NCI-H146 (cell line): ENCODE measurements at places on chromosomes 3 and 15.

- no peak for DNase-seq
Observed at GRCh38 chr3:129602730-129603560, 3.5 kb downstream of the PLXND1 start.

DNA sequence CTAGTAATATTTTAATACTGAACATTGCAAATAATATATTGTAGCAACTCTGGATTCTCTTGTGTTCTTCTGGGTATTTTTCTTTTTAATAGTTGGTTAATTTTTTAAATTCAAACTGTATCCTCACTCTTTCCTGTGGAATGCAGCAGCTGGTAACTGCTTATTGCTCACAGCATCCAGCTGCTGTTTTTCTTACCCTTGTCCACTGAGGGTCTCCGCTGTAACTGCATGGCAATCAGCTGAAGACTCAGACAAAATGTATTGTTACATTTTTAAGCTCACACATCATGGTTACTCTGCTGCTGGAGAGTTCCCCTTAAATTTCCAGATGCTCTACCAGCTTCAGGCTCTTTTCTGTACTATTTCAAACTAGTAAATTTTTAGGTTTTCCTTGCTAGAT, 227.6 kb downstream of the MBNL1 start:
- no peak for DNase-seq

DNA sequence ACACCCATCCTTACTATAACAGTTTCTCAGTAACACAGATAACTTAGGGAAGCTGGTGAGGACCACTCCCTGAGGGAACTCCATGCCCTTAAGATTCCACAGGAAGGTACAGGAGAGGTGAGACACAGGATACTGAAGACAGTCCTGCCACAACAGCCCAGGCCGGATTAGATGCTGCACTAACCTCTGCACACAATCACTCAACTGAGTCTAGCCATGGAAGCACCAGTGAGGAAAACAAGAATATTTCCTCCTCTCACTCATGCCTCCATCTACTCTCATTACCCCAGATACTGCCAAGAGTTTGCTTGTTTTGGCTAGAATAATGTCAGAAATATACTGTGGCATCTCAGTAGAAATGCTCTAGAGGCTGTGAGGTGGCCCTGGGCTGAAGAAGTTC, 3.7 kb downstream of the ANO10 start:
- DNase-seq, result no peak

DNA sequence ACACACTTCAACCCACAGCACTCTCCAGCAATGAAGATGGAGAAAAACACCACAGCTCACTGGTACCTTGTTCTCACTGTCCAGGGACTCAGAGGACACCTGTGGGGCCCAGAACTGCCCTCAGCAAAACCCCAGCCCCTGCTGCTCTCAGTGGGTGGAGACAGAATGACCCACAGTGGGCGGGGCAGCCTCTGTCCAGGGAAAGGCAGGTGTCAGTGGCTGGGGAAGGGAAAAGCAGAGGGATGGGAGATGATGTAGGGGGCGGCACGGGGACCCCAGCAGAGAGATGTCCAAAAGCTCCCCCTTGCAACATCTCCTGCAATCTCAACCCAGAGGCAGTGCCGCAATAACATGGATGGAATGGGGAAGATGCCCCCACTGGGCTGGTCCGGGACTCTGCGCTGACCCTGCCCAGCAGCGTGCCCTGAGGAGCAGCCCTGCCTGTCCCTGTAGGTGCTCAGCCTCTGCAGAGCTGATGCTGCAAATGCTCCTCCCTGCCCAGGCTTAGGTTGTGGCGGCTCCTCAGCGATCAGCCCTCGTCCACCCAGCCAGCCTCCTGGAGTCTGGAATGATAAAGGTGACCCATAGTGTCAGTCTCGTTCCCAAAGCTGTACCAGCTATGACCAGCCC, 193.9 kb downstream of the XXYLT1 start:
- no peak for DNase-seq

GRCh38 chr15:61794881-61795280, 265.4 kb downstream of the VPS13C start:
- no peak for DNase-seq

DNA sequence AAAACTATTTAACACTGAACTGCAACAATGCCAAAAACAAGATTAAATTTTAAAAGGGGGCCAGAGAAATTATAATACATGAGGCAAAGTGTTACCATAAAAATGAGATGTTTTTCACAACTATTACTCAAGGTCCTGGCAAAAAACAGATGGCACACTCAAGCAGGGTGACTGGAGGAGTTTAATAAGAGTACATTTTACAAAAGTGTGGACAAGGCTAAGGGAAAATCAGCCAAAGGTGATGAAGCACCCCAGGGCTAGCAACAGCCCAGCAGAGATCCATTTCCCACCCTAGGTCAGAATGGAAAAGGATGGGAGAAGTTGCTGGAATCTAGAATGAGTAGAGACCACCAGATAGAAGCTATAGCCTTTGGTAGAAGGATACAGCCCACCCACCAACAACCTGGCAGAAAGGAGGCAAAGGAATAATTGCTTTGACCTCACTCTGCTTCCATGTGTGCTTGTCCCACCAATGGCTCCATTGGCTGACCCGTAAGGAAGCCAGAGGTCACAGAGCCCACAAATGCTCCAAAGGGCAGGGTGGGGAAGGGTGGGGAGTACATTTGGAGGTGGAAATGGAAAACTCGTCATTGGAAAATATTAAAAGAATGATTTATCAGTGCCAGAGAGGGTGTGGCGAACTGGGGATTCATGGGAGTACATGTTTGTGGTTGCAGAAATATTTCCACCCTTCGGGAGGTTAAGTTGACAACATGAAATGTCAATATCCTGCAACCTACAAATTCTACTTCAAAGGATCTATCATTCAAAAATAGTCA, 161.0 kb upstream of the UBE2E2 start:
- DNase-seq, result no peak

- DNase-seq, result no peak
Observed at GRCh38 chr3:187223799-187224198, 26.5 kb downstream of the RTP1 start.

DNA sequence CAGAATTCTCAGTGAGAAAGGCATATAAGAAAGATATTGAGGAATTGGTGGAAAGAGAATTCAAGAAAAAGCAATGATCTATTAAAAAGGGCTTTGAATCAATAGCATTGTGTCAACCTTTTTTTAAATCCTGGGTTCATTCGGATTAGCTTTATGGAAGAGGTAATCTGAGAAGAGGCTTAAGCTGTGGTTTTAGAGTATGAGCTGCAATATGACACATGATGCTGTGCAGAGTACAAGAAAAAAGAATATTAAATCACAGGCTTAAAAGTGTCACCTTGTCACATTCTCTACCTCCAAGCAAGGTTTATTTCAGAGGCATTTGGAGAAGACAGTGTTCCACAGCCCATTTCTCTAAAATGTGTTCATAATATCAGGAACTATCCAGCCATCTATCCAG, 128.9 kb downstream of the RTP4 start:
- no peak for DNase-seq

DNA sequence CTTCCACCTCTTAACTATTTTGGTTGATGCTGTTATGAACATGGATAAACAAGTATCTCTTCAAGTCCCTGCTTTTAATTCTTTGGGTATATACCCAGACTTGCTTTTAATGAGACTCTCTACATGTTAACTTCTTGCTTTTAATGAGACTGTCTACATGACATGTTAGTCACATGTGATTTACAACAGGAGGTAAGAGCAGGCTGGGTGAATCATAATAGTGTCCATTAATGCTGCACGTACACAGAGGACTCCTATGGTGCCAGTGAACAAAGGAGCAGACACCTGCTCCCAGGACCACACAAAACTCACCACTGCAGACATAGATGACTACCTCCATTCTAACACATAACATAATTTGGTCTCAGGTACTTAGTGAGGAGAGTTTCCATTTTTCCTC, 273.4 kb upstream of the NSMCE3 start:
- no peak for DNase-seq

GRCh38 chr3:56459719-56460118, 8.5 kb downstream of the ERC2 start:
- DNase-seq, result no peak

GRCh38 chr3:148751461-148751860, 53.8 kb downstream of the AGTR1 start:
- no peak for DNase-seq

GRCh38 chr3:7957024-7957423, 544.6 kb upstream of the LMCD1 start:
- DNase-seq, result no peak

- no peak for DNase-seq
Observed at GRCh38 chr15:68151277-68151676, 53.9 kb downstream of the CALML4 start.

- DNase-seq, result no peak
Observed at GRCh38 chr3:117893001-117893400, 1141.6 kb downstream of the IGSF11 start.

DNA sequence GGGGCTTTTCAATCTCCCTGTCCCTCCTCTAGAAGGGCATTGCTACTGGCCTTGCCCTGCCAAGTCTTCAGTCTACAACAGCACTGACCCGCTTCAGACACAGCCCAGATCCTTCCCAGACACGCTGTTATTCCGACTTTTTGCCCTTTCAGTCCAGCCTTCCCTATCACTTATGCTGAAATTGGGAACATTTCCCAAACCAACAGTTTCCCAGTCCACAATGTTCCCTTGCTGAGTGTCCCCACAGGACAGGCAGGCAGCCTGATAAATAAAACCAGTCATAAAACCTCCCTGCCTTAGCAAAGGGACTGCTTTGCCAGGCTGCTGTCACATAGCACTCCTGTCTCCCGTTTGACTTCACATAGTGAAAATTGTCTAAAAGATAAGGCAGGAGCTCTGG, 43.5 kb downstream of the GOLGA6L2 start:
- DNase-seq, result no peak

DNA sequence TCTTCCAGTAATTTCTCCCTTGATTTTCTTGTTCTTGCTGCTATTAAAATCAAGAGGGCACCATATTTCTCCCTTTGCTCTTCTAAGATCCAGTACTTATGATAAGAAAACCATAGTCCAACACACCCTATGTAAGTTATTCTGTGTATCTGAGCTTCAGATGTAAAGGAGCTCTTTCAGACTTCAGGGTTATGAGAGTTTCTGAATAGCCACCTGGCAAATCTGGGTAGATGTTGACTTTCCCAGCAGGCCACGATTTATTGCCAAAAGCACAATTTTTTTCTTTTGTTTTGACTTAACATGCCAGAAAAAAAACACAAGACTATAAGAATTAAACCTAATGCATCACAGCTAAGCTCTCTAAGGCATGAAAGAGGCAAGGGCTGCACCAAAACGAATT, 1045.0 kb downstream of the FHIT start:
- DNase-seq, result peak; percentile 89

GRCh38 chr3:133515127-133515526, 58.4 kb upstream of the CDV3 start:
- DNase-seq, result no peak

DNA sequence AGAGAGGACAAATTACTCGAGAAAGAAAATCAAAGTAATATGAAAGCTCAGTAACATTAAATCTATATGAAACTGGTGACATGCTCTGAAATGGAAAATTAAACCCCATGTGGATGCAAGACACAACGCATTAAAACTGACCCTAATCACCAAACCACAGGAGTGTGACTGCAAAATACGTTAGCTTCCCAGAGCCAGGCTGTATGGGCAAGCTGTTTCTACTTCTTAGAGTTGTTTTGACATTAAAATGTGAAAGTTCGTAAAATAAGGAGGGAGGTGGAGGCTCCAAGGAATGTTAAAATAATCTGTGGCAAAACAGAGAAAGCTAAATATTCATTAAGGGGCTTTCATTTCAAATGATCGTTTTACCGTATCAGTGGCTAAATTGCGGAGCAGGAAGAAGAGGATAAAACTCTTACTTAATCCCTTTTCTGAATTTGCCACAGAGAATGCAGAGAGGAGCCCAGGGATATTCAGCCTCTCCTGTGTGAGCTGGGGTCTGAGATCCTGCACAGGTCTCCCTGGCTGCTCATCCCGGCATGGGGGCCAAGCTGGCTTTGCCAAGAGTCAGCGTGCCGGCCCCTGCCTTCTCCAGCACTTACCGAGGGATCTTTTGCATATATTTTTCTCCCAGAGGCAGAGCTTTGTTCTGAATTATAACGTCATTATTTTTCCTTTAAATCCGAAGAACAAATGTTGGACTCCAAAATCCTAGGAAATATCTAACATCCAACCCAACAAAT, 239.8 kb upstream of the THBS1 start:
- DNase-seq, result no peak

DNA sequence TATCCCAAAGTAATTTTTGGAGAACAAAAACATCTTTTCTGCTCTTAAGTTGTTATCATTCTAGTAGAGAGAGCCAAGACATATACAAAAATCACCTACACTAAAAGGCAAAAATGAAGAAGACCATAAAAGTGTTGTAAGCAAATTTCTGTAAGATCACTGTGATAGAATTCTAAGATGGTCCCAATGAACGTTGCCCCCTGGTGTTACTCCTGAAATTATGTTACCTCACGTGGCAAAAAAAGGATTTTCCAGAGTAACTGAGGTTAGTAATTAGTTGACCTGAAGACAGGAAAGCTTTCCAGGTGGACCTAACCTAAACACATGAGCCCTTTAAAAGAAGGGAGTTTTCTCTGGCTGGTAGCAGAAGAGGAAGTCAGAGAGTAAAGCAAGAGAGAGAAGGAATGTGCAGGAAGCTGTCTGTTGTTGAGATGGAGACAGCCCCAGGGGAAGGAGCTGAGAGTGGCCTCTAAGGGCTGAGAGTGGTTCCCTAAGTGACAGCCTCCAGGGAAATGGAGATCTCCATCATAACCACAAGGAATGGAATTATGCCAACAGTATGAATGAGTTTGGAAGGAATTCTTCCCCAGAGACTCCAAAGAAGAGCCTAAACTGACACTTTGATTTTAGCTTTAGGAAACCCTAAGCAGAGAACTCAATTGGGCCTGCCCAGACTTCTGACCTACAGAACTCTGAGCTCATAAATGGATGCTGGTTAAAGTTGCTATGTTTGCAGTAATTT, 205.9 kb downstream of the CD47 start:
- peak; percentile 47 for DNase-seq

DNA sequence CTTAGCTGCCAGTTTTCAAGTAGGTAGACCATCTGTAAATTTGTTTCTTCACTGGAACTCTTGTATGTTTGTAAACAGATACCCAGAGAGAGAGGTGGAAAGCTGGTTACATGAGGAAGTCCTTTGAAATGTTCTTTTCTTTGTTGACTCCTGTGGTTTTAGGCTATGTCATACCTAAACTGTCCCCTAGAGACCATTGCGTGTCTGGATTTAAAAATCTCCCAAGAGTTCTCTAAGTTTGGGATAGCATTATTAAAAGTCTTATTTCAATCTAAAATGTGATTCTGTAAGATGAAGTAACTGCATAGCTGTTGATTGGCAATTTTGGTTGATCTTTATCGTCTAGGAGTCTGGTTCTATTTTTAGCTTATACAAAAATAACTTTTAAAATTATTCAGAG, 127.2 kb downstream of the GHSR start:
- no peak for DNase-seq
